ENCODE measurements at places on chromosomes 1 and 21. TPM values are rescaled to one million over a fixed set of nuclear protein-coding genes. Genes with fewer than 3 reads are reported as not detected.

Gene NR5A2
- 1.8 TPM for total RNA-seq

DNA sequence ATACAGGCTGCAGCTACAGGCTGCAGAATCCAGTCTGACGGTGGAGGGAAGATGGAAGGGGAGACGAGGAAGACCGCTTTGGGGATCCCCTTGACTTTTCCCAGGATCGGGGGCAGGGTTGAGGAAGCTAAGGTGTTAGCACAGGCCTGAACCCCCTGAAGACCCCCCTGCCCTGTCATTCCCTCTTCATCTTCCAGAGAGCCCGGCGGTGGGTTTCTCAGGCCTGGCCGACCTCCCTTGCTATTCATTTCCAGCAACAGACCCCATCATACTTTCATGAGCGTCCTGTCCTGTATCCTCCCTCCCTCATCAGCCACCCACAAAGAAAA lies 112.0 kb downstream of the PGBD5 start:
- no peaks in the 10 kb centered on the region for H3K36me3 ChIP-seq
- H3K4me3 ChIP-seq = no peak overlapping the region
- peaks cover 32% of the 10 kb centered on the region for H3K27me3 ChIP-seq
- H3K4me1 ChIP-seq = no peaks in the 10 kb centered on the region

DNA sequence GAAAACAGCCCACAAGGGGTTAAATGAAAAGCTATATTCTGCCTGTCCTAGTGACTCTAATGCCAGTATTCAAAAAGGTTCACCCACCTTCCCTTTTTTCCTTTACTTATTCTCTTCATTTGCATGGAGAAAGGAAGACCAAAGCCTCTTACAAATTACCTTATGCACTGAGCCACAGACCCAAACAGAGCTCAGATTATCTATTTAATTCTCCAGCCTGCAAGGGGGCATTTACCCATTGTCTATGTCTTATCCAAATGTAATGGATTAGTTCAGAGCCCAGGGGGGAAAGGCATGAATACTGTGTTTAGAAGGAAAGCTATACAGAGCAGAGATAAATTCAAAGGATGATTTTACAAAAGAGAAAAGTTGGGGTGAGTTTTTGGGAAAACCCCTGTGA lies 388.5 kb downstream of the OMA1 start:
- H3K4me1 ChIP-seq = no peaks in the 10 kb centered on the region
- no peaks in the 10 kb centered on the region for H3K36me3 ChIP-seq
- no peaks in the 10 kb centered on the region for H3K27me3 ChIP-seq

- H3K27me3 ChIP-seq = no peaks in the 10 kb centered on the region
- peak; percentile 58 for DNase-seq
Observed at GRCh38 chr1:8015036-8015808, 10.9 kb downstream of the ERRFI1 start.

DNA sequence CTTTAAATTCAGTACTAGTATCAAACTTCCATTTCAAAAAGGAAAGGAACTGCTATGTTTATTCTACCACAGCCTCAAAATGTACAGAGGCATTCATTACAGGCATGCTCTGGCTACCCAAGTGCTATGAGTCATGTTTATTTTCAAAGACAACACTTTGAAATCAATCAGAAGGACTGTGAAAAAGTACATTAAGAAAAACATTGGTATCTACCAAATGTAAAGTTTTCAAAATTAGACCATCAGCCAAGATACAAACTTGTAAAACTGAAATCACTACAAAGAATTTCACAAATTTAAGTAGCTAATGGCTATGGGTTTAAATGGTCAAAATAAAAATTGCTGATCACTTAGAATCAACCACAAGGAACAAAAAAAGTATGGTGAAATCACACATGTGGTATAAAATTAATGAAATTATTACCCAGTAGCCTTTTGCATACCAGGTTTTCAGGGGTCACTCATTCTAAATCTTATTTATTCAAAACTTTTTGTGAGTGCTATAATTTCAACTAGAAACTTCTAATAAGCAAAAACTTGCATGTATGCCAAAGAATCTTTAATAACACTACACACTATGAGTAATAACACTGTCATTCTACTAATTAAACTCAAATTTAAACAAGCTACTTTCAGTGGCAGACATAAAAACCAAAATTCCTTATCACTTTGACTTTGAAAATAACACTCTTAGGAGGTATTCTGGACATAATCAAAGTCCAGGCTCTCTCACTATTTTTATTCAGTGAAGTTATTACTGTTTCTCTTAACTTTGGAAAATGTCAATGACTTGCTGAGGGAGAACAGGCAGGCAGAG lies 49.2 kb downstream of the ENAH start:
- 0 out of 2 replicates have a peak, but pooled peaks cover 9% of the 10 kb centered on the region for H3K36me3 ChIP-seq
- H3K27ac ChIP-seq = peak overlapping the region; percentile 69
- peak; percentile 72 for DNase-seq
- peaks cover 42% of the 10 kb centered on the region for H3K4me1 ChIP-seq

DNA sequence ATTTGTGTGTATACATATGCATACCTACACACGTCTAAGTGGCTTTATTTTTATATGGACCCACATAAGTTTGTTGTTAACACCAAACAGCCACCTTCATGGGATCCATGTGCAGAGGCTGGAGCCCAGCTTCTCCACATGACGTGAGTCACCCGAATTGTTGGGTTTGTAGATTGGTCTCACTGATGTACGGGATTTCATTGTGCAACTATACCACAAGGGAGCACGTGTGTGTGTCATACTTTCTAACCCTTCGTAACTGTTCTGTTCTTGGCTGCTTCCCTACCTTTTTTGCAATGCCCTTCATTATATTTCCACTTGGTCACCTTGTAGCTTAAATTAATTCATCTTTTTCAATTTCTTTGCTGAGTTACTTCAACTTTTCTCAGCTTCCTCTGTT lies 21.0 kb downstream of the SPRTN start:
- no peaks in the 10 kb centered on the region for H3K36me3 ChIP-seq
- no peaks in the 10 kb centered on the region for H3K4me1 ChIP-seq
- no peak overlapping the region for H3K27ac ChIP-seq
- no peaks in the 10 kb centered on the region for H3K27me3 ChIP-seq
- no peak for DNase-seq
- H3K4me3 ChIP-seq = no peak overlapping the region

Gene SPATA45
- not detected for total RNA-seq

DNA sequence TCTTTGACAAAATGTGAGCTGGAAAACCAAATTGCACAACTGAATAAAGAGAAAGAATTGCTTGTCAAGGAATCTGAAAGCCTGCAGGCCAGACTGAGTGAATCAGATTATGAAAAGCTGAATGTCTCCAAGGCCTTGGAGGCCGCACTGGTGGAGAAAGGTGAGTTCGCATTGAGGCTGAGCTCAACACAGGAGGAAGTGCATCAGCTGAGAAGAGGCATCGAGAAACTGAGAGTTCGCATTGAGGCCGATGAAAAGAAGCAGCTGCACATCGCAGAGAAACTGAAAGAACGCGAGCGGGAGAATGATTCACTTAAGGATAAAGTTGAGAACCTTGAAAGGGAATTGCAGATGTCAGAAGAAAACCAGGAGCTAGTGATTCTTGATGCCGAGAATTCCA lies 42.7 kb downstream of the CENPF start:
- no peak overlapping the region for H3K27ac ChIP-seq
- no peaks in the 10 kb centered on the region for H3K27me3 ChIP-seq
- H3K36me3 ChIP-seq = peaks cover 54% of the 10 kb centered on the region
- no peaks in the 10 kb centered on the region for H3K4me1 ChIP-seq
- no peak for DNase-seq
- H3K4me3 ChIP-seq = no peak overlapping the region

GRCh38 chr1:175319912-175320230 lies 127.3 kb upstream of the KIAA0040 start:
- DNase-seq = no peak
- no peak overlapping the region for H3K27ac ChIP-seq
- H3K36me3 ChIP-seq = no peaks in the 10 kb centered on the region
- H3K4me3 ChIP-seq = no peak overlapping the region
- H3K4me1 ChIP-seq = peaks cover 22% of the 10 kb centered on the region

- H3K4me3 ChIP-seq = no peak overlapping the region
- no peak for DNase-seq
- no peaks in the 10 kb centered on the region for H3K27me3 ChIP-seq
- H3K4me1 ChIP-seq = no peaks in the 10 kb centered on the region
- no peaks in the 10 kb centered on the region for H3K36me3 ChIP-seq
Observed at GRCh38 chr1:231591466-231591865, 35.1 kb upstream of the DISC1 start.

GRCh38 chr1:229197265-229197585 lies 73.7 kb upstream of the RAB4A start:
- no peak overlapping the region for H3K4me3 ChIP-seq
- H3K27me3 ChIP-seq = peaks cover 16% of the 10 kb centered on the region
- peaks cover 17% of the 10 kb centered on the region for H3K4me1 ChIP-seq

GRCh38 chr1:100073531-100073930 lies 59.2 kb downstream of the SASS6 start:
- H3K27me3 ChIP-seq = no peaks in the 10 kb centered on the region
- H3K36me3 ChIP-seq = peaks cover 41% of the 10 kb centered on the region
- H3K27ac ChIP-seq = no peak overlapping the region
- no peaks in the 10 kb centered on the region for H3K4me1 ChIP-seq
- no peak overlapping the region for H3K4me3 ChIP-seq

GRCh38 chr1:167060141-167061072 lies 29.8 kb downstream of the GPA33 start:
- no peaks in the 10 kb centered on the region for H3K27me3 ChIP-seq
- H3K4me3 ChIP-seq = no peak overlapping the region
- H3K36me3 ChIP-seq = no peaks in the 10 kb centered on the region
- no peak overlapping the region for H3K27ac ChIP-seq
- H3K4me1 ChIP-seq = no peaks in the 10 kb centered on the region

Gene GUCA2A
- not detected for total RNA-seq

DNA sequence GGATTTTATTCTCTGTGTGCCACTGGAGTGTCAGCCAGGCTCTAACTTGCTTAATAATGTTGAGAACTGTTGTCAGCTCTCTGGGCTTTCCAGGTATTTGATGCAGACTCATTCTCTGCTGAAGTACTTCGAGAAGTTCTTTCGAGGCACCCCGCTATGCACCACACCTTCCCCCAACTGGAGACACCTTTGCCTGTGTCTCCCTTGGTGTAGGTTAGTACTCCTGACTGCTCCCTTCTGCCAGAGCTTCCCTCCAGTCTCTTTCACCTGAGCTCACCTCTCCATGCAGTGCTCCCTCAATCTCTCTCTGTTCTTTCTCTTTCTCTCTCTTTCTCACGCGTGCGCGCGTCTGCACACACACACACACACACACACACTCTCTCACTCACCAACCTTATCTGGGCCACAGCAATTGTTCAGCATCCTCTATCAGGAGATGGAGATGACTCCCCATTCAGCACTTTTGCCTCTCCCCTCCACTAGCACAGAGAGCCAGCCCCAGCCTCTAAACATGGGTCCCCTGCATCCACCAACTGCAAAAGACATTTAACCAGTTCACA lies 14.0 kb upstream of the MGST3 start:
- no peak overlapping the region for H3K27ac ChIP-seq
- no peak for DNase-seq
- no peaks in the 10 kb centered on the region for H3K36me3 ChIP-seq
- no peaks in the 10 kb centered on the region for H3K4me1 ChIP-seq
- no peaks in the 10 kb centered on the region for H3K27me3 ChIP-seq

GRCh38 chr1:156703336-156703735 lies 2.0 kb downstream of the CRABP2 start:
- H3K36me3 ChIP-seq = no peaks in the 10 kb centered on the region
- peaks cover 25% of the 10 kb centered on the region for H3K4me1 ChIP-seq
- no peak for DNase-seq

GRCh38 chr1:212241501-212241900 lies 43.7 kb upstream of the PPP2R5A start:
- H3K27me3 ChIP-seq = no peaks in the 10 kb centered on the region
- no peak for DNase-seq
- peaks cover 15% of the 10 kb centered on the region for H3K4me1 ChIP-seq
- H3K27ac ChIP-seq = no peak overlapping the region
- no peak overlapping the region for H3K4me3 ChIP-seq

Gene TMEM240
- 8.3 TPM for total RNA-seq

Gene GSTM1
- not detected for total RNA-seq

DNA sequence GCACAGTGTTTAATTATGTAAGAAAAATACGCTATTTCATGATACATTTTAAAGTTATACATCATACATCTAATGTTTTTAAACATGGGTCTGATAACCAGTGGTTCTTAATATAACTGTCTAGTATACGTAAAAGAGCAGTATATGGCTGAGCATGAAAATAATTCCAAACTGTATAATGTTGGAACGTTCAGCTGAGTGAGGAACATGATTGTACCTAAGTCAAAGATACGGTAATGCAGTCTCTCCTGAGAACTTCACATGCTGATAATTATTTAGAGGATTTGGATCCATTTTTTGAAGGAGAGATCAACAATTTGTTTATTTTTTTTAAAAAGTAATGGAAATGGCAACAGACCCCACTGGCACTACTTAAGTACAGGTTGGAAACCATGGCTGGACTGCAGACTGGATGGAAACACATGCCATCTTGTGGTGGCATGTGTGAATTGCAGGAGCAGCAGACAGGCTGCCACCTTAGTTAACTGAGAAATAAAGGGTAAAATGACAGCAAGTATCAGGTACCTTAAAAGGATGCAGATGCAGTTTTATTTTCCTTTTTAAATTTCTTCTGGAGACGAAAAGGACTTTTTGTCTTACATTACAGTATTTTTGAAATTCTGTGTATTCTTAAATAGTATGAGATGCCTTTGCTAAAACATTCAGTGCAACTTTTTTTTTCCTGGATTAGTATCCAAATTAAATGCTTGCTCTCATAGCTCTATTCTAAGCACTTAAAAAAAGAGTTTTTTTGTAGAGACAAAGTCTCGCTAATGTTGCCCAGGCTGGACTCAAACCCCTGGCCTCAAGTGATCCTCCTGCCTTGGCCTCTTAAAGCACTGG lies 73.8 kb downstream of the MTR start:
- peak; percentile 19 for DNase-seq
- H3K27ac ChIP-seq = no peak overlapping the region
- H3K27me3 ChIP-seq = no peaks in the 10 kb centered on the region
- no peak overlapping the region for H3K4me3 ChIP-seq
- no peaks in the 10 kb centered on the region for H3K4me1 ChIP-seq

DNA sequence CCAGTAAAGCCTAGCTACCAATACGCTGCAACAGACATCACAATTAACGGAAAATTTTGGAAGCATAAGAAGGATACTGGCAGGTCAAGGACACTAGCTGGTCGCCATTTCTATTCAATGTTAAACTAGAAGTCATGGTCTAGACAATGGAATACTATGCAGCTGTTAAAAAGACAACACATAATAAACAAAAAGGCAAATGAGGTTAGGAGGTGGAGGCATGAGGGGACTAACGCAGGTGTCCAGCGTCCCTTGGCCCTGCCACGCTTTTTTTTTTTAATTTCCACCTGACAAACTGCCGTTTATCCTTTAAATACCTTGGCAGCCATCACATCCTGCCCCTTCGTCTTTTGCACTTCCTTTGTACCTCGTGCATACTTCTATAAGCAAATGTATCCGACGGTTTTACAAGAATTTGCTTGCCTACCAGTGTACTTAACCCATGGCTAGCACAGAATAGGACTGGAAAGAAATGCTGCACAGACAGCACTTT lies 698 bp upstream of the SLC22A15 start:
- H3K27ac ChIP-seq = peak overlapping the region; percentile 4
- DNase-seq = no peak
- peaks cover 26% of the 10 kb centered on the region for H3K4me1 ChIP-seq
- H3K27me3 ChIP-seq = no peaks in the 10 kb centered on the region
- H3K36me3 ChIP-seq = no peaks in the 10 kb centered on the region
- peak overlapping the region; percentile 66 for H3K4me3 ChIP-seq
